ENCODE measurements at places on chromosomes 12 and 14. TPM values are rescaled to one million over a fixed set of nuclear protein-coding genes. Genes with fewer than 3 reads are reported as not detected.
A peak's percentile ranks its signal among the peaks of the same experiment; 100 is the strongest.

KRT80 gene
- polyA plus RNA-seq, result 1.0 TPM

ST8SIA1 gene
- 6.5 TPM for polyA plus RNA-seq

TTC9 gene
- polyA plus RNA-seq, result 1.5 TPM

GRCh38 chr12:53984901-53985691, at the start of gene HOXC10:
Gene HOXC10, plus strand, starts transcription at chr12:53985146. Its CDS starts 114 bp downstream, at chr12:53985260.
- peak; percentile 97 for DNase-seq

- no peak for DNase-seq
Observed at GRCh38 chr14:31536201-31536960, 24.8 kb upstream of the NUBPL start.

DNA sequence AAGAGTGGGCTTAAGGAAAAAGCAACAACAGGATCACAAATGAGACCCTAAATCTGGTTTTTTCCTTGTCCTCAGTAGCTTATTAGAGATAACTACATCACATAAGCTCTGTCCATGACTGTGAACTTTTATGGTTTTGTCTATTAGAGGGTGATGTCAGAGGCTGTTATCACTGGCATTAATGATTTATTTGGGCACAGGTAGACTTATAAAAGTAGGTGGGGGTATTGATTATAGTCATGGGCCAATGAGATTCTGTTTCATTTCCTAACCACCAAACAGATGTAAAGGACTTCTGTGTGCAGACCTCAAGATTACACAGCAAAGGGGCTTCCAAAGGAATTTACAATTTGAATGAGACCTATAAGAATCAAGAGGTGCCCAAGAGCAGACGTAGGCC, 316.4 kb downstream of the NRXN3 start:
- DNase-seq, result no peak

DNA sequence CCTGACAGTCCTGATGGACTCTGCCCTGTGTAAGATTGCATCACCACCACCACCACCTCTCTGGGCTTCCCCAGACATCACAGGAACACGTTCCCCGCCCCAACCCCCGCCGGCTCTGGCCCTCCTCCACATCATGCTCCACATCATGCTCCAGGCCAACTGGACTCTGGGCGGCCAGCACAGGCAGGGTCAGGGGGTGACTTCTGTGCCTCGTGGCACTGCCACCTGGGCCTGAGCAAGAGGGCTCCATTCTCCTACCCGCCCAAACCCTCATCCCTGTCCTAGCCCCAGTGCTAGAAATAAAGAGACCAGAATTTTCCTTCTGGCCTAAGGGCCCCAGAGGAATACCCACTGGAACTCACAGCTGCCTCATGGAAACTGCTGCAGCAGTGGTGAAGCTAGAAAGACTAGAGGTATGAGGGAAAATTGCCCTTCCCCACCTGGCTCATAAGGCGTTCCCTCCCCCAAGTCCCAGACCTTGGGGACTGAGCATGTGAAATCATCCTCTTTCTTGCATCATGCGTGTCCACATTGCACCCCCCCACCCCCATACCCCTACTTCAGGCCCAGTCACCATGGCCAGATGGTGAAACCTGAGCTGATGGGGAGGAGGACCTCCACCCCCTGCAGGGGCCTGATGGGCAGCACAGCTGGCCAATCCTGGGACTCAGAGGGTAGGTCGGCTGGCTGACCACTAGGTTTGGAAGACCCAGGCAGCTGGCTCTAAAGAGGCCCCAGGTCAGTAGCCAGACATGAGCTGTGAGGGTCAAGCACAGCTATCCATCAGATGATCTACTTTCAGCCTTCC, at the start of gene INHBE:
Gene INHBE, plus strand, starts transcription at position 742 of the 808 bp plus-strand sequence. CDS start 230 bp downstream, outside the sequence.
- no peak for DNase-seq
